Peyer's patch (tissue), 4 donors: ENCODE measurements at places on chromosomes 6 and 20.

DNA sequence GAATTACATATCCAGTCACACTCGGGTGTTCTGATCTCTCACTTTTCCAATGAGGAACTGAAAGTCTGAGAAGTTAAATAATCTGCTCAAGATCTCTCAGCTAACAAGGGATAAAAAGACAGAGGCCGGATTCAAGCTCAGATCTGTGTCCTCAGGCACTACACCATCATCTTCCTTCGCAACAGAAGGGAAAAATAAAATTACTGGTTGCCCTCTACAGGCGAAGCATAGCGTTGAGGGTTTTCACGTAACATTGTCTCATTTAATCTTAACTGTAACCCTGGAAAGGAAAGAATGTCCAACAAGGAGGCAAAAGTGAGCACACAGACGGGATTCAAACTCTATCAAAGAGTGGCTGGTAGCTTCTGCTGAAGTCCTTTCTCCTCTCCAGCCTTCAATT is 67.8 kb upstream of the ANKEF1 start:
- DNase-seq = no peak

DNA sequence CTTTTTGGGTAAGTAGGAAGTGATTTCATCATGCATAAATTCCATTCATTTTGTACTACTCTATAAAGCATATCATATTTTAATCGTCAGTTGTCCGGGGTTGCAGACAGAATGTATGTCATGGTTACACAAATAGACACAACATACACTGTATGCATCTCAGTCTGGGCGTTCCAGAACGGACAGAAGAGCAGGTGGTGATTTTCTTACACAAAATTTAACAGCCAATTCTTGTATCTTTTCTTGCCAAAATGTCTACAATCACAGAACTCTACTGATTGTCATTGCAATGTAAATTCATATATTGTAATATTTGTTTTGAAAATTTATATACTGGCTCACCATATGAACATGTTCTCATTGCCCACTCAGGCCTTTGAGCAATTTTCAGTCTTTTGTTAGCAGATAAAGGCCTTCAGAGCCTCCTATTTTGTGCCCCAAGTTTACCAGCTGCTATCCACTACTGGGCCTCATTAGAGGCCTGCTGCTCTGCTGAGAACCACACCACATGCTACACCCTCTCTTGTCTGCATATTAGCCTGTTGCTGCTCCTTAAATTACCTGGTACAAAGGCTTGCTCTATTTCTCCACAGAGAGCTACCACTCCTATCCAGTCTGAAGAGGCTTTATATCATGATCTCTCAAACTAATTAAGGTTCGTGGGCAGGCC is 61.5 kb downstream of the PRDM13 start:
- no peak for DNase-seq

- no peak for DNase-seq
Observed at GRCh38 chr6:447381-448165, 56.0 kb downstream of the IRF4 start.

DNA sequence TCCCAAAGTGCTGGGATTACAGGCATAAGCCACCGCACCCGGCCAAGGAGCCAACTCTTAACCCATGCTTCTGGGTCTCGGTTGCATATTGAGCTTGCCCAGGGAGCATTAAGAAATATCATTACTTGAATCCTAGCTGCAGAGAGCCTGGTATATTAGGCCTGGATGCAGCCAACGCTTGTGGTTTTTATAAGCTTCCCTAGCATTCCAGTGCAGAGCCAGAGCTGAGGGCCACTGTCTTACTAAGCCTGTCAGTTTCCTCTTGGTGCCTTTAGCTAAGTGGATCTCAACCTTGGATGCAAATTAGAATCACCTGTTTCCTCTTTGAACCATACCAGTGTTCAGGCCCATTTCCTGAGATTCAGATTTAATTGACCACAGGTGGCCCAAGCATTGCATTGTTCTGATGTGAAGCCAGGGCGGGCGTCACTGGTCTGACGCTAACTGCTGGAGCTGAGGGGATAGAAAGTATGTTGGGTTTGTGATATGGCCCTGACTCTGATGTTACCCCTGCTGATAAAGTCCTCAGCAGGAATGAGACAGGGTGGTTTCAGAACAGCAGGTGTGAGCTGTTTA is 76.3 kb downstream of the BTBD3 start:
- no peak for DNase-seq

- no peak for DNase-seq
Observed at GRCh38 chr6:106460481-106460880, 100.0 kb downstream of the CRYBG1 start.

GRCh38 chr6:109511832-109512231 is 28.8 kb upstream of the ZBTB24 start:
- DNase-seq = no peak

DNA sequence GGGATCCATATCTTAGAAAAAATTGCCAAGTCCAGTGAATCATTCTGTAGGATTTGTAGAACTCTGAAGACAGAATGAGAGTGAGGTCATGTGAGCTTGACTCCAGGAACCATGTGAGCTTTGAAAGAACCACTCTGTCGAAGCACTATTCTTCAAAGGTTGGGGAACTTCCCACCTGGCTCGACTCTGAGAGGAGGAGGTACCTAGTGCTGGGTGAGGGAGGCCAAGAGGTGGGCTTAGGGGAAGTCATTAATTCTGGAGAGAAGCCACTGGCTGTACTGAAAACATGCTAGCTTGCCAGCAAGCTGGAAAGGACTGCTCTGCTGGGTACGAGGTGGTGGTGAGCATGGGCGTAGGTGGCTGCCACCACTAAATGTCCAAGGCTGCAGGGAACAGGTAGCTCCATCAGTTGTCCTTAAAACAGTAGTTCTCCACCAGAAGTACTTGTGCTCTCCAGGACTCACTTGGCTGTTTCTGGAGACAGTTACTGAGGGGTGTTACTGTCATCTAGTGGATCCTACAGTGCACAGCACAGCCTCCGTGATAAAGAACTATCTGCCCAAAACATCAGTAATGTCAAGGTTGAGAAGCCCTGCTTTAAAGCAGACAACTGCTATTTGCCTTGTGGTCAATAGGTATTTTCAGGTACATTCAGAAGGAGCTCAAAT is 34.7 kb upstream of the SYNJ2 start:
- DNase-seq = no peak

GRCh38 chr20:13461849-13462458 is 176.8 kb downstream of the TASP1 start:
- no peak for DNase-seq

GRCh38 chr6:148451690-148452089 is 109.1 kb downstream of the SASH1 start:
- DNase-seq = no peak

DNA sequence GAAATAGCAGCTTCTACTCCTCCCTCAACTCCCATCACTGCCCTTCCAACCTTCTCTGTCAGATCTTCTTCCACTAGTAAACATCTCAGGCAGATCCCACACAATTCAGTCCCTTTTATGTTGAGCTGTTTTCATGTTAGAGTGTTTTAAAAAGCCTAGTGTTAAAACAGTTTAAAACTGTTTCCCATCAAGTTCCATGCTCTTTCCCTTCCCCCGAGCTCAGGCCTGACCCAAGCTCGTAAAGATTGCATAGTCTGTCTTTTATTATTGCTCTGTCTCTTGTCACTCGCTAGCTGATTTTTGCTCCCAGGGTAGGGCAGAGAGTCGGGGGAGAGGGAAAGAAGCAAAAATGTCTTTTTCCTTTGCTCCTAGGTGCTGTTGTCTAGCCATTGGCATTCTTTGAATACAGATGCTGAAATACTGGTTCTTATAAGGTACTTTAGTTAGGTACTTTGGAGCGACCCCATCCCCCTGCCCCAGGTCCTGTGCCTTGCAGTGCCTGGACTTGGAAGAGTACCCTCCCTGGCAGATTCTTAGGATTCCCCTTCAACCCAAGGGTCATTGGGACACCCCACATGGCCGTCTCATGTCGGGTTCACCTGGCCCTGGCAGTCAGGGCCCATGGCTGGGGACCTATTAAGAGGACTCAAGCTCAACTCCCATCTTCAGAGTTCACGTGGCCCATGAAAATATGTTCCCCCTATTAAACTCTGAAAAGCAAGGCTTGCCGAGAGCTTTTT is 101.2 kb upstream of the ARMC2 start:
- DNase-seq = peak; percentile 40

DNA sequence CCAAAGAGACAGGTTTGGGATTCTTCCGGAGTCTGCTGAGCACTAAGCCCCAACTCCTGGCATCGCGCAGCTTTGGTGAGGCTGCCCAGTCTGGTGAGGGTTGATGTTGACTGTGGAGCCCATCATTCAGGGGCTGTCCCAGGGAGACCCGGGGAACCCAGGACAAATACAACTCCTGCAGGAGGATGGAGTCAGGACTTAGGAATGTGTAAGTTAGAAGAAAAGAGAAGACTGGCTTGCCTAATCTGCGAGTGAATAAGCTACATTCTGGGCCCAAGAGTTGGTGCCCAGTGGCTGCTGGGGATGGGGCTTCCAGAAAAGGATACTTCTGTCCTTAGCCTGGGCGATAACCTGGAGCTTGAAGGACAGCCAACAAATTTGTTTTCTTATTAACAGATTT is 47.9 kb downstream of the STK35 start:
- no peak for DNase-seq

DNA sequence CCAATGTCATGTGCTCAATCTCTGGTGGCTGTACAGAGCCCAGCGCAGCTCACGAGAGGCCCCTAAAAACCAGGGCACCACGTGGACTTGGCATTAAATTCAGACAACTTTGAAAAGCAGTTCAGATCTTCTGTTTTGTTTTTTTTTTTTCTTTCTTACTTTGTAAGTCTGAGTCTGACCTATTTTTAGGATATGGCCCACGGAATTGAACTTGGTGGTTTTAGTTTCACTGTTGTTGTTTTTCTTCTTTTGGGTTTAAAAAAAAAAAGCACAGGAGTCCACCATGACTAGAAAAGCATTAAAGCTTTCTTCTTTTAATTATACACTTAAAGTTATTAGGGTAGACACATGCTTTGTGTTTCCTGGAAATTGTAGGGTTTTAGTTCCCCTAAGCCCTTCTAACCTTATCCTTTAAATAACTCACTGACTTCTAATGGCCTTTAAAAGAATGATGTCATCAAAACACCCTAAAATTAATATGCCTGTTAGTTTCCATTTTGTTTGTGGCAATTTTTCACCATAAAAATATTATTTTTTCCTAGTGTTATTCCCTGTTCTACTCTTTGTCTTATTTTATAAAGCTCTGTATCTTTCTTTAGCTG is 48.5 kb upstream of the CCN2 start:
- DNase-seq = no peak

DNA sequence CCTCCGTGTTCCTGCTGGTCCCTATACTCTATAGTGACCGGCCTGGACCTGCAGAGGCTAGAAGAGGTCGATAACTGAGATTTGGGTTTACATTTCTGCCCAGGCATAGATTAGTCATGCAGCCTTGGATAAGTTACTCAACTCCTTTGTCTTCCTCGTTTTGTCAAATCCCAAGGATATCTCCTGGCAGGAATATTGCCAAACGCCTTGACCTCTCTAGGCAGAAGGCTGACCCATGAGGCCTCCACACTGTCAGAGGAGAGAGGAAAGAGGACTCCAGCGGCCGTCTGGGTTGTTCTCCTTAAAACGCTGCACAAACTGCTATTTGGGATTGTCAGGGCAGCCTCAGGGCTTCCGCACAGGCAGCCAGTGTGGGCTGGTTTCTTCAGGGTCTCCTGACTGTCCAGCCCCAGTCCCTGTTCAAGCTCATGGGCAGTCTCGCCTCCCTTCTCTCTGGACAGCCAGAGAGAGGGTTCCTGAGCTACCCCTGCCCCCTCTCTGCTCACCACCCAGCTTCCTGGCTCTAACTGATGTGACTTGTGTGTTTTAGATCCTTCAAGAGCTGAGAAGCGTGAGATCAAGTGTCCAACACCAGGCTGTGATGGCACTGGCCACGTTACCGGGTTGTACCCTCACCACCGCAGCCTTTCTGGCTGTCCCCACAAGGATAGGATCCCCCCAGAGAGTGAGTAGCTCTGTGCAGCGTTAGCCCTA is 44.7 kb upstream of the PCMTD2 start:
- no peak for DNase-seq

DNA sequence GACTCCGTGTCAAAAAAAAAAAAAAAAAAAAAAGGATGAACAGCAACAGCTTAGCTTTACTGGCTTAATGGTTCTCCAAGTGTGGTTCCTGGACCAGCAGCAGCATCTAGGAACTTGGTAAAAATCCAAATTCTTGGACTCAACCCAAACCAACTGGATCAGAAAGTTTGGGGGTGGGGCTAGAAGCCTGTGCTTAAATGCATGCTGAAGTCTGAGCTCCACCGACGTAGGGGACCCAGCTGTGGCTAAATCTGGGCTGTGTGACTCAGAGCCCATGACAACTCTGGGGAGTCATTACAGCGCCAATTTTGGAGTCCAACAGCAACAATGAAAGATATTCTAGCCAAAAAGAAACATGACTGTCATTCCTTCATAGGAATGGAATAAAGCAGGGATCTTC is 13.6 kb upstream of the CHD6 start:
- no peak for DNase-seq

DNA sequence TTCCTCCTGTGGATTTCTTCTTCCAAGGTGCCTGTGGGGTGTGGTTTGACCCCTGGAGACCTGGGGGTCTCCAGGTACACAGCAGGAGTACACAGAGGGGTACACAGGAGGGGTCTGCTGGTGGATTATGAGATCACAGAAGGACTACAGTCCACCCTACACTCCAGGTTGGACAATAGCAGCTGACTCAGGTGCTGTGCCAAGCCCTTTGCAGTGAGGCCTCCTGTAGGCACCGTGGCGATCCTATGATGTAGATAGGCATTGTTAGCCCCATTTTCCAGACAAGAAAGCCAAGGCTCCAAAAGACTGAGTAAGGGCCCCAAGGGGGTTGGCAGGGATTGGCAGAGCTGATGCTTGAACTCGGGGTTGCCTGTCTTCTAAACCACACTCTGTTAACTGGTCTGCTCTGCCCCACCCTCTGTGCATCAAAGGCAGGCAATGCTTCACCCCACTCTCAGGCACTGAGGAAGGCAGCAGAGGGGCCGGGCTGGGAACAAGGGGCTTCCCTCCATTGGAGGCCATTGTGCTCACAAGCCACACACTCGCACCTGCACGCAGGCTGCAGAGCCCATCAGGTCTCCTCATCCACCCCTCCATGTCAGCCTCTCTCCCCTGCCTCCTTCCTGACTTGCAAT is 77.5 kb upstream of the SIRPA start:
- no peak for DNase-seq

DNA sequence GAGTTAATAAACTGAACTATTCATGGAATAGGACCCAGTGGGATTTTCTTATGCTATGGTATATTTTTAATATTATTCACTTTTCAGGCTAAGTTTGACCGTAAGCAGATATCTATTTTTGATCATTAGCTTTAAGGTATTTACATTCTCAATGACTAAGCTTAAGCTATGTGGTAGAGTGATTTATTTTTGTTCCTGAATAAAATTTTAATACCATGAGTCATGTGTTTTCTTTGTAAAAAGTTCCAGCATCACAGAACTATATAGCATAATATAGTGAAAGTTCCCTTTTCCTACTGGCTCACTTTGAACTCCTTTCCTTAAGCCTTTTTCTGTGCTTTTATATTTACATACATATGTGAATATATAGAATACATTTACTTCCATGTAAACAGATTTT is 75.8 kb downstream of the BCKDHB start:
- no peak for DNase-seq

GRCh38 chr6:16800942-16801341 is 39.7 kb upstream of the ATXN1 start:
- DNase-seq = no peak

GRCh38 chr6:11096109-11096508 is 2.5 kb downstream of the SMIM13 start:
- no peak for DNase-seq
